Endodermal cell (in vitro differentiated cells): ENCODE measurements at places on chromosomes 2 and 18. TPM values are rescaled to one million over a fixed set of nuclear protein-coding genes. Genes with fewer than 3 reads are reported as not detected.

- peaks cover 45% of the 10 kb centered on the region for H3K27me3 ChIP-seq
- H3K4me1 ChIP-seq = peaks cover 3% of the 10 kb centered on the region
- H3K4me3 ChIP-seq = no peak overlapping the region
- peak overlapping the region; percentile 77 for H3K27ac ChIP-seq
Measured at GRCh38 chr2:20596973-20597859, 53.7 kb downstream of the HS1BP3 start.

- H3K27ac ChIP-seq = no peak overlapping the region
- no peak for DNase-seq
- no peaks in the 10 kb centered on the region for H3K27me3 ChIP-seq
- peaks cover 6% of the 10 kb centered on the region for H3K4me1 ChIP-seq
Measured at GRCh38 chr2:233413559-233414272, 59.4 kb downstream of the DGKD start.

DNA sequence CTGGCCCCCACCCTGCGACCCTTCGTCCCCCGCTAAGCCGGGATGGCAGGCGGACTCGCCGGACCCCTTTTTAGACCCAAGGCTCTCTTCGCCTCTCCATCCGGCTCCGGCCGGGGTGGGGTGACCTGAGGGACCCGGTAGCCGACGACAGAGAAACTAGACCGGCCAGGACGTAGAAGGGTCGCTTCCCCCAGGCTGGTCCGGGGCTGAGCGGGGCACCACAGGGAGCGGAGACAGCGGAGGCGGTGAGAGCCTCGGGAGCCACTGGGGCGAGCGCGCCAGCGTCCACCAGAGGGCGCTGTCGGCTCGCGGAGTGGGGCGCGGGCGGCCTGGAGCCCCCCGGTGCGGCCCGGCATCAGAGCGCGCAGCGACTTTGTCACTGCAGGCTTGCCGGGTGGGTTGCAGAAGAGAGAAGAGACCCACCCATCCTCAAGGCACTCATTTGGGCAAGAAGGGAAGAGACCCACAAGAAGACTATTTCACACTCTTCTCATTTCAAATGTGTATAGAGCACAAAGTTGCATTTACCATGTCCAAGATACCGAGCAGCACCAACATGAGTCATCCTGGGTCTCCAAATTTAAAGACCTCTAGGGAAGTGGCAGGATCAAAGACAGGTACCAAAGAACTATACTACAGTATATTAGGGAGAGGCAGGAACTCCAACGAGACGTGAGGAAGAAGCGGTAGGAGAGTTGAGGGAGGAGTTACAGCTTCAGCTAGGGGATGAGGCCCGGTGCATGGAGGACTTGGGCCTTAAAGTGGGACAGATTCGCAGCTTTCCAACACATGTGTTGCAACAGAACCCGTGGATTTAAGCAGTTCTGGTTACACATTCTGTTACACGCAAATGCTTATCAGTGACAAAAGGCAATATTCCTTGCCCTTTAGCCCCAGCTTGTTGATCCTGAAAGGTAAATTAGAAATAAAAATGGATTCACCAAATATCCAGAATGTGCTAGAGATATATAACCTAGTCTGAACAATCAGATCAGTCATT lies 7.6 kb upstream of the PRKCE start:
- peaks cover 88% of the 10 kb centered on the region for H3K27me3 ChIP-seq
- no peaks in the 10 kb centered on the region for H3K4me1 ChIP-seq
- peak overlapping the region; percentile 70 for H3K4me3 ChIP-seq
- H3K27ac ChIP-seq = no peak overlapping the region

DNA sequence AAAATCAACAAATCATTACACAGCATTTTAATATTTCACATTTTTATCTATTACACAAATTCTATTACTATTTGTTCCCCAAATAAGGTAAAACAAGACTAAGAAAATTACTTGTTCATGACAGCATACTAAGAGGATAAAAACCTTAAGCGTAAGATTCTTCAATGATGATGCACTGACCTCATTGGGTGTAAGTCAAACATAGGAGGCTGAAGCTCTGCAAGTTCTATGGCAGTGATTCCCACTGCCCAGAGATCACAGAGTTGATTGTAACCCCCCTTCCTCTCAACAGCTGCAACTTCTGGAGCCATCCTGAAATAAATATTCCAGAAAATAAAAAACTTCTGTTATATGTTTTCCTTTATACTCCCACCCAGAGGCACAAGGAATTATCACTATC lies 82.2 kb upstream of the CDKL4 start:
- no peak overlapping the region for H3K27ac ChIP-seq
- peaks cover 46% of the 10 kb centered on the region for H3K36me3 ChIP-seq
- DNase-seq = no peak
- H3K27me3 ChIP-seq = no peaks in the 10 kb centered on the region

GRCh38 chr2:32838949-32839348 lies 107.8 kb upstream of the LTBP1 start:
- DNase-seq = no peak
- no peak overlapping the region for H3K4me3 ChIP-seq
- H3K4me1 ChIP-seq = no peaks in the 10 kb centered on the region
- H3K27me3 ChIP-seq = no peaks in the 10 kb centered on the region
- H3K27ac ChIP-seq = no peak overlapping the region

GRCh38 chr18:3059272-3059671 lies 46.3 kb upstream of the LPIN2 start:
- H3K4me3 ChIP-seq = no peak overlapping the region
- no peak overlapping the region for H3K27ac ChIP-seq
- H3K27me3 ChIP-seq = no peaks in the 10 kb centered on the region
- no peaks in the 10 kb centered on the region for H3K36me3 ChIP-seq

DNA sequence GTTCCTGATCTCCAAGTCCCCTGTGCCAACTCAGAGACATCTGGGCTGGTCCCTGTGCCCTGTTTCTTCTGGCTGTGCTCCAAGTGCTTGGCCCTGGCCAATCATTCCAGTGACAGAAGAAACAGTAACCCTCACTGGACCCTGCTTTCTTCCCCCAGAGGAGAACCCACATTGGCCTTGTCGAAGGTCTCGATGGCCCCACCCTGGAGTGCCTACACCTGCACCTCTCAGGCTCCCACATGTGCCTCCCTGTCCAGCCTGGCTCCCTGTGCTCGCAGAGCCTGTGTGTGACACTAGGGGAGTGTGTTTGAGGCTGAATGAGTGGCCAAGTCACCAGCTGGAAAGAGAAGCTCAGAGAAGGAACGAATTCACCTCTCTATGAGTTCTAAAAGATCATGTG lies 5.9 kb upstream of the MAL start:
- no peaks in the 10 kb centered on the region for H3K36me3 ChIP-seq
- H3K27me3 ChIP-seq = peaks cover 31% of the 10 kb centered on the region
- H3K4me1 ChIP-seq = no peaks in the 10 kb centered on the region
- DNase-seq = no peak
- no peak overlapping the region for H3K4me3 ChIP-seq

CARF gene
- 6.1 and 7.4 TPM in 2 replicates for total RNA-seq
